Stimulated activated CD4-positive, alpha-beta T cell treated with anti-CD3 and anti-CD28 coated beads, Interleukin-1b, Interleukin-23, amount 100 ng/mL, for 4 hours (primary cell): ENCODE measurements at places on chromosomes 6 and 20.

DNA sequence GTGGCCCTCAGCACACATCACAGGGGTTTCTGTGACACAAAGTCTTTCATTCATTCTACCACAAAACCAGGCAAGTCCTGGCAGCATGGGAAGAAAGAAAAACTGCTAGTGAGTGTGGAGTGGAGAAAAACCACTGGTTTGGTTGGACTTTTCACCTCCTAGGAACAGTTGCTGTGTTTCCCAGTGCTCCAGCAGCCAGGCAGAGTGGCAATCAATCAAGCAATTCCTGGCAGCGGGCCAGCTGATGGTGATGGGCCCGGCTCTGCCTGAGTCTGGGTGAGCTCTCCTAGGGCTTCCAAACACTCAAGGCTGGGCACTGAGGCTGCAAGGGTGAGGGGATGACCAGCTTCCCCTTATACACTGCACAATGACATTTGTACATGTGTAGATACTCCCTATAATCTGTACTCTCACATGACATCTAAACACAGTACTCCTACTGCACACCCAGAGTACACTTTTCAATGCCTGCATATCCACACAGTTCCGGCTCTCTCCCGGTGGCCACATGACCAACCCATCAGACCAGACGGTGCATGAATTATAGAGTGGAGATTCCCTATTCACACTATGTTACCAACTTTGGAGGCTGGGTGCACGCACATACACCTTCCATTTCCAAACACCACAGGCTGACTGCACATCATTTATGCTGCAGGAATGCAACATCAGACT is 156.6 kb downstream of the UNC5CL start:
- DNase-seq, result no peak

DNA sequence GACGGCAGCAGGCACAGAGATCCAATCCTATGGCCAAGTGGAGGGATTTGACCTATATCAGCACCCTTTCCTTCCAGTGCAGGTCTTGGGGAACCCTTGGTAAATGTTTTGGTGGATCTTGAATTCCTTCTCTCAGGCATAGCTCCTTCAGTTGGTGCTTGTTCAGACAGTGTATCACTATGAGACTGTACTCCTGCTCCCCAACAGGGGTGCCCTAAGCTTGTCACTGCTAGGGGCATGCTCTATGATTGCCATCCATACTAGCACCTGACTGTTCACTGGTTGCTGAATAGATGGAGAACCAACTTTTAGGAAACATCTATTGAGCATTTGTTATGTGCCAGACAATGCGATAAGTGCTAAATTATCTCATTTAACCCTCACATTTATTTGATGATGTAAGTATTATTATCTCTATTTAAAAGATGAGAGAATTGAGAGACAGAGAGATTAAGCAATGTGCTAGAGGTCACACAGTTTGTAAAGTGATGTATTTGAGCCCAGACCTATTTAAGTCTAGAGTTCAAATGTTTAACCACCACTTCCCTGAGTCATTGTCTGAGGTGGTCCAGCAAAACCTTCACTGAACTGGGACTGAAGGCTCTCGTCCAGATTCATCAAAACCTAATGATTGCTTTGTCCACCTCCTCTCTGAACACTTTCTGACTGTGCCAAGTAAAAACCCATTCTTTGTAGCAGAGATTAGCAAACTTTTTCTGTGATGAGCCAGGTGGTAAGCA is 34.3 kb downstream of the ADGRF1 start:
- DNase-seq, result no peak

GRCh38 chr6:25286891-25287290 is 7.7 kb downstream of the CARMIL1 start:
- no peak for DNase-seq

DNA sequence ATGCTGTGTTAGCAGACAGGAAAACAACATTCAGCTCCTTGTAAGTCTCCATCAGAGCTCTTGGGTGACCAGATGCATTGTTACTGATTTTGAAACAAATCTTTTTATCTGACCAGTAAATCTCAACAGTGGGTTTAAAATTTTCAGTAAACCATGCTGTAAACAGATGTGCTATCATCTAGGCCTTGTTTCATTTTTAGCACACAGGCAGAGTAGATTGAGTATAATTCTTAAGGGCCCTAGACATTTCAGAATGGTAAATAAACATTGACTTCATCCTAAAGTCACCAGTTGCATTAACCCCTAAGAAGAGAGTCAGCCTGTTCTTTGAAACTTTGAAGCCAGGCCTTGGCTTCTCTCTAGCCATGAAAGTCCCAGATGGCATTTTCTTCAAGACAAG is 237.2 kb upstream of the BMP2 start:
- DNase-seq, result no peak

DNA sequence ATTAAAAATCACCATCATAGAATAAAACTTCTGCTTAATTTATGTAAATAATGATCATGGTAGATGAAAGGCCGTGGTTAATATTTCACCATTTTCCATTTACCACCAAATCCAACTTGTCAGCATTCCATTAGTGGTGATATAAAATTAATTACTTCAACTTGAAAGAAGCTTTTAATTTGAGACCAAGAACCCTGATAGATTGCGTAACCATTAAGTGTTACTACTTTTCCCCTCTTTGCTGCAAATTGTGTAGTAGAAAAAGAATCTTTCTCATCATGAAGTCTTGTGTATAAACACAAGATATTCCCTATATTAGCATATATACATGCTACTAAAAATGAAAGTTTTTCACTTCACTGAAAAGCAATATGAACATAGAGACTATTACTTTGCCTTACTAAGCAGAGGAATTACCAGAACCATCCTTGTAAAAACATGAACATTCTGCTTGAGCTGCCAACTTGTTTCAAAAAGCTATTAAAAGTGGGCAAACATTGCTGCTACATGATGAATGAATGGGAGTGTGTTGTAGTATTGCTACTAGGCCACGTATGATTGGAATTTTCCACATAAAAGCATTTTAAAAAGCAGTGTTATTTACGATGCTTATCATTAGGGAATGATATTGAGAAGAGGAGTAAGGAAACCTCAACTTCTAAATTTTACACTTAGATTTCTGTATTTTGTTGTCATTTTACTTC is 35.0 kb downstream of the STX11 start:
- no peak for DNase-seq
